ENCODE measurements at places on chromosomes 12 and 14. TPM values are rescaled to one million over a fixed set of nuclear protein-coding genes. Genes with fewer than 3 reads are reported as not detected.

Gene PYGL
- 58.6 TPM for total RNA-seq

Gene OR4N5
- not detected for total RNA-seq

Gene CD27
- total RNA-seq, result 0.17 TPM

Gene KRT77
- total RNA-seq, result not detected

Gene BIN2
- not detected for total RNA-seq

Gene STAC3
- 0.26 TPM for total RNA-seq

DNA sequence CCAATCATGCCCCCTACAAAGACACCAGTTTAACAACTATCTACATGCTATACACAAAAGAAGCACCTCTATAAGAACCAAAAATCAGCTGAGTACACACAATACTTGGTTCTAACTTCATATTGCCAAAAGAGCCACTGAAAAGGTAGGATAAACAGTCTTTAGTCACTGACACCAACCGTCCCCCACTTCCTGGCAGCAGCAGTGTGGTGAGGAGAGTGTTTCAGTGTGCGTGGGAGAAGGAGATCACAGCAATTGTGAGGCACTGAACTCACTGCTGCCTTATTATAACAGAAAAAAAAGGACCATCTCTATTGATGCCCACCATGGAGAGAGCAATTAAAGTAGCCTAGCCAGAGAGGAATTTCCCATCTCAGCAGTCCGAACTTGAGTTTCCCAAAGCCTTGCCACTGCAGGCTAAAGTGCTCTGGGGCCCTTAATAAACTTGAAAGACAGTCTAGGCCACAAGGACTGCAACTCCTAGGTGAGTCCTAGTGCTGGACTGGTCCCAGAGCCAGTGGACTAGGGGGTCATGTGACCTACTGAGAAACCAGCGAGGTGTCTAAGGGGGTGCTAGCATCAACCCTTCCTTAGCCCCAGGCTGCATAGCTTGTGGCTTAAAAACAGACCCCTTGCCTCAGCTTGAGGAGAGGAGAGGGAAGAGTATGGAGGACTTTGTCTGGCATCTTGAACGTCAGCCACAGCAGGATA, 37.1 kb upstream of the LMNTD1 start:
- H3K27ac ChIP-seq, result no peak overlapping the region
- H3K36me3 ChIP-seq, result no peaks in the 10 kb centered on the region
- H3K4me3 ChIP-seq, result no peak overlapping the region
- H3K4me1 ChIP-seq, result no peaks in the 10 kb centered on the region

GRCh38 chr12:26668847-26669246, 164.1 kb downstream of the ITPR2 start:
- no peaks in the 10 kb centered on the region for H3K27me3 ChIP-seq
- H3K36me3 ChIP-seq, result no peaks in the 10 kb centered on the region
- H3K4me3 ChIP-seq, result no peak overlapping the region
- H3K4me1 ChIP-seq, result no peaks in the 10 kb centered on the region
- DNase-seq, result no peak
- H3K27ac ChIP-seq, result no peak overlapping the region

DNA sequence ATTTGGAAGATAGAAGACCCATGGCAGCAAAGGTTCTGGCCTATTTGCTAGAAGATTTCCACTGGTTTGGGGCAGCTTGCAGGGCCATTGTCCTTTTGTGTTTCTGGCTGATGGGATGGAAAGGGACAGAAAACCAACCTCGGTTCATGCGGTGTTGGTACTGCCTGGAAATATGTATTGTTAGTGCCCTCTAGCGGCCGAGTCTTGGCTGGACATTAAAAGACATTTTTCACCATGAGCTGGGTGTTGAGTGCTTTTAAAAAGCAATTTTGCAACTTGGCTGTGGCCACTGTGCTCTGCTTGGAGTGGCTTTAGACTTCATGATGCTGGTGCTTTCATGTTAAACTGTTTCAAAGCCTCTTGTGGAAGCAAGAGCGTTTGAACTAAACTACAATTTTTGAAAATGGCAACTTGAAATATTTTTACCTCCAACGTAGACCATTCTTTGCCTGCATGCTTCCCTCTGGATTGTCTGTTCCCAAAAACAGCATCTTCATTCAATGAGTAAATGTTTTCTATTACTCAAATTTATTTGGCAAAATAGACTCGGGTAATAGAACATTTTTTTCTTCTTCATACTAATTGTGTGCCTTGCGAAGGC, 102.7 kb upstream of the TBX5 start:
- H3K27me3 ChIP-seq, result no peaks in the 10 kb centered on the region
- no peaks in the 10 kb centered on the region for H3K4me1 ChIP-seq
- H3K4me3 ChIP-seq, result no peak overlapping the region
- peak; percentile 86 for DNase-seq
- no peaks in the 10 kb centered on the region for H3K36me3 ChIP-seq

DNA sequence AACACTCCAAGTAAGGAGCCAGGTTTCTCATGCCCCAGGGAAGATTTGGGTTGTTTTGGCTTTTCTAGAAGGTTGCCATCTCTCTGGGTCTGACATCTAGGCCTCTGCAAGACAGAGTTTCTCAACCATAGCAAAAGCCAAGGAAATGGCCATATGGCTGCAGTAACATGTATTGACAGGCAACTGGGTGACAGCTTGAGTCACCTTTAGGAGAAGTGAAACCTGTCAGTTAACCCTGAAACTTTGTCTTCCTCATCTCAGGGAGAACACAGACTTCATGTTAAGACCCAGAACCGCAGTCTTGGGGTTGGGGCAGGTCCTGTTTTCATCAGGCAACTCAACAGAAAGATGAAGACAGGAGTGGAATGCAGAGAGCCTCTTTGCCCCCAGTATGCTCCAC, 46.0 kb upstream of the PLBD1 start:
- H3K27me3 ChIP-seq, result no peaks in the 10 kb centered on the region
- no peaks in the 10 kb centered on the region for H3K4me1 ChIP-seq
- no peak for DNase-seq

Data from fibroblast of lung (primary cell).